ENCODE measurements at places on chromosomes 7 and 10. TPM values are rescaled to one million over a fixed set of nuclear protein-coding genes. Genes with fewer than 3 reads are reported as not detected.

ZEB1 gene
- total RNA-seq, result 10.0 TPM

FBXO24 gene
- total RNA-seq, result 0.29 TPM

MYO3A gene
- 0.12 TPM for total RNA-seq

GRCh38 chr7:17184805-17185689 lies 113.4 kb upstream of the AHR start:
- no peak for DNase-seq
- H3K27me3 ChIP-seq, result no peaks in the 10 kb centered on the region
- no peaks in the 10 kb centered on the region for H3K36me3 ChIP-seq
- H3K4me1 ChIP-seq, result no peaks in the 10 kb centered on the region
- H3K27ac ChIP-seq, result no peak overlapping the region
- H3K4me3 ChIP-seq, result no peak overlapping the region

- no peak for DNase-seq
- no peaks in the 10 kb centered on the region for H3K36me3 ChIP-seq
Observed at GRCh38 chr10:94443047-94443446, 40.7 kb downstream of the TBC1D12 start.

DNA sequence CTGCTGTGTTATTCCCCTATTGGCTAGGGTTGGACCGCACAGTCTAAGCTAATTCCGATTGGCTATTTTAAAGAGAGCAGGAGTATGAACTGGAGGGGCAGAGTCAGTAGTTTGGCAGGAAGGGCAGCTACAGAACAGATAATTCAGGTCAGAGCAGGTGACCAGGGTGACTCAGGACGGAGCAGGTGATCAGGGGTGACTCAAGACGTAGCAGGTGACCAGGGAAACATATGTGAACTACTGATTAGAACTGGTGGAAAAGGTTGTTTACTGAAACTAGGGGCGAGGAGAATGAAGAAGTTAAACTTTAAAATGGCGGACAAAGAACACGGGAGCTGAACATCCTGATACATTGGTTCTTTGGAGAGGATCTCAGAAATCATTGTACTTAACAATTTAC lies 102.3 kb downstream of the CCDC7 start:
- no peaks in the 10 kb centered on the region for H3K4me1 ChIP-seq
- DNase-seq, result no peak

DNA sequence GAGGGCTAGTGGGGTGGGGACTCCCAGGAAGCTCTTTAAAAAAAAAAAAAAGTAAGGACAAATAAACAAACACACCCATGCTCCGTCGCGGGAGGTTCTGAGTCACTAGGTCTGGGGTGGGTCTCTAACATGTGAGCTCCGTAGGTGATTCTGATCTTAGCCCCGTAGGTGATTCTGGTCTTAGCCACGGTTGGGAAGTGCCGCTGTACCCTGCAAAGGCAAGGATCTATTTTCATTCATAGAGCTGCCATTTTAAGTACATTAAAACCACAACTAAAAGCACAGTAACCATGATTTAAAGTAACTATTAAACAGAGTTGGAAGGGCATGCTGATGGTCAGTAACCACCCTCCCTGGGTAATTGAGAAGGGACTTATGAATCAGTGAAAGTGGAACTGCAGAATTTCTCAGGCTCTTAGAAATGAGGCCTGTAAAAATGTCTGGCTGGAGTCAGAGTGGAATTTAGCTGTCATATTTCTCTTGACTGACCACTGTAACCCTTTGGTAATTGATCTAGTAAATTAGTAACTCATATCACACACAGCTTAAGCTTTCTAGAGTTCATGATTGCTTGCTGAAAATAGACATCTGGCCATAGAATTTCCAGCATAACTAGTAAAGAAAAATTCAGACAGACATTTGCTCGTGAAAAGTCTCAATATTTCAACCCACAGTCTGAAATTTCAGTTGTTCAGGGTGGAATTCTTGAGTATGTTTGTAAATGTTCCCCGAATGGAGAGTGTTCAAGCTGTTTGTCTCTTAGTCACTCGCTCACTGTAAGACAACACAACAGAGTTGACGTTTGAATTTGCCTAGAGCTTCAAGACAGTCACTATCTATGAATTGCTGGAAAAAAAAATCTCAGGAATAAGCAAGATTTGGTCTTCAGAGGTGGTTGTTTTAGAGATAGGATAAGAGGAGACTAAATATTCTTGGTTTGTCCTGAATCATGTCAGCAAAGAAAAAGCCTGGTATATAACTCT lies 34.2 kb upstream of the TCF7L2 start:
- no peaks in the 10 kb centered on the region for H3K36me3 ChIP-seq
- peaks cover 11% of the 10 kb centered on the region for H3K4me1 ChIP-seq
- no peak for DNase-seq

Measured in right lobe of liver (tissue), 6 donors.